ENCODE measurements at places on chromosomes 12 and 14.
A peak's percentile ranks its signal among the peaks of the same experiment; 100 is the strongest.

- no peak for DNase-seq
Measured at GRCh38 chr12:83161456-83161855, 474.8 kb downstream of the TMTC2 start.

DNA sequence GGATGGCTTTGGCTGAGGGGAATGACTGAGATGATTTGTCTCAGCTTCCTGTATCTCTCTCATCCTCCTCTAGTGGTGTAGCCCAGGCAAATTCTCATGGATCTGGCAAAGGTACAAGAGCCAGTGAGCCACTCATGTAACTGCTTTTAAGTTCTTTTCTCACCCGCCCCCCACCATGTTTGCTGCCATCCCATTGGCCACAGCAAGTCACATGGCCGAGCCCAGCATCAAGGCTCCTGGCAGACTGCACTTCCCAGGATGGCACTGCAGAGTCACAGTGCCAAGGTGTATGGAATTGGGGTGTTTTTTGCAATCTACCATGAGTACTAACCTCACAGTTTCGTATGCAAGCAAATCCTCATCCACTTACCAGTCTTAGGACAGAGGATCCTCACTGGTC, 50.9 kb downstream of the CHST11 start:
- no peak for DNase-seq

GRCh38 chr14:92755495-92755894, 7.1 kb upstream of the LGMN start:
- no peak for DNase-seq

- no peak for DNase-seq
Measured at GRCh38 chr12:93514853-93515252, 47.5 kb downstream of the MRPL42 start.

GRCh38 chr14:105168496-105168978, at the start of gene JAG2:
Gene JAG2 (minus strand): TSS chr14:105168776. CDS start chr14:105168420, 356 bp downstream.
- DNase-seq, result peak; percentile 54

DNA sequence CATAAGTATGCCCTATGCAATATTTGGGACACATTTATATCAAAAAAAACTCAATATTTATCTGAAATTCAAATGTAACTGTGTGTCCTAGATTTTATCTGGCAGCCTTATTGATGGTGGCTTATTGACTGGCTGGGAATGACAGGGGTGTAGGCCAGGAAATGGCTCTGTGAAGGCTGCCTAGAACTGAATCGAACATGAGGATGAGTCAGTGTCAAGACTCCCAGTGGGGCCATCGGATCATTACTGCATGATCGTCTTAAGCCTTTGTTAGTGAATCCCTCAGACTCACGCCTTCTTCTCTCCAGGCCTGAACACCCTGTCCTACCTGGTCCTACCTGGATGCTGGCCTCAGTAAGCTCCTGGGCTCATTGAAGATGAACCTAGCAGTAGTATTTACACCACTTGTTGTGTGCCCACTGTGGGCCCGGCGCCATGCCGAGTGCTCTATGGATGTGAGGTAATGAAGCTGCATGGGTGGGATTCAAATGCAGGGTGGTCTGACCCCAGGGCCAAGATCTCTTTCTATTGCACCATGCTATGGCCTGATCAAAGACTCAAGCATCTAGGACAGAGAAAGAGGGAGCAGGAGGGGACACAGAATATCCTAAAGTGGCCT, 21.0 kb upstream of the FAIM2 start:
- no peak for DNase-seq

GRCh38 chr14:61608245-61609165, 86.8 kb upstream of the HIF1A start:
- DNase-seq, result no peak

DNA sequence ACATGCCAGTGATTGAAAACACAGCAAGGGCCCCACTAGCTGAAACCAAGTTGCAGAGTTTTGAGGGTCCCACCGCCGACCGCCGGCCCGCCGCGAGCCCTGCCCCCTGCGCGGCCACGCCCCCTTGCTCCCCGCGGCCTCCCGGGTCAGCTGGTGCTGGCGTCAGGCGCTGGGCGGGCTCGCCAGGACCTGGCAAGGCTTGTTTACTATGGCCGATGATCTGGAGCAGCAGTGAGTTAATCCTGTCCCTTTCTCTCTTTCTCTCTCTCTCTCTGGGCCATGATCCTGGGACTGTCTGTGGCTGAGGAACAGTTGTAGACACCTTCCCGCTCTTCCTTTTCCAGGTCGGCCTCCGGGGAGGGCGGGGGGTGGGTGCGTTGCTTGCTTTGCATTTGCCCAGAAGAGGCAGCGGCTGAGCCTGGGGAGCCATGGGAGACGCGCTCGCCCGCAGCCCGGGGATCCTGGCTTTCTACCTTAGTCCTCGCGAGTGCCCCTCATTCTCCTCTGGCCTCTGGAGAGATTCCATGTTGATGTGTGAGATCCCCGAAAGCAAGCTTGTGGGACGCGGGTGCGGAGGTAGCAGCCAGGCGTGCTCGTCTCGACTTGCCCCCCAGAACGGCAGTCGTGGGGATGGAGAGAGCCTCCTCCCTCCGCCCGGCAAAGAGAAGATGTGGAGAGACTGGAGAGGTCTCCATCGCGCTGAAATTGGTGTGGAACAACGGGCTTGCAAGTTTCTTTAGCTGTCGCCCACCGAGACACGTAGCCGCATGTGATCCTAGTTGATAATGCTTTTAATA, at the start of gene ABHD4:
ABHD4 (plus strand) TSS at position 202 of the 797 bp plus-strand sequence; CDS start at position 209, 7 bp downstream.
- peak; percentile 41 for DNase-seq

DNA sequence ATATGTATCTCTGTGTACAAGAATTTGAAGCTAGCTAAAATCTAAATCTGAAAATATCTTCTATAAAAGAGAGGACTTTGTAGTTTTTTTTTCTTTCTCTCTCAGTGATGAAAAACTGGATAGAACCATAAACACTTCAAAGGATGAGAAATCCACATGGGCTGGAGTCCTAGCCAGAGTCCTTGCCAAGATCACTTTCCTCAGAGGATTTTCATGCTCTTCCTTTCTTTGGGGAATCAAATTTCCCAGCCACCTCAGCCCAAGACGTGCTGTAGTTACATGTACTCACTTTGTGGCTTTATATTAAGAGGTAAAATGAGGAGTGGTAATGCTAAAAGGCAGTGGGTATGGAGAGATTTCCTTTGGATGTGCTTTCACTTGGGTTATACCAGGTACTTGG, 110.3 kb downstream of the SLC38A1 start:
- DNase-seq, result no peak

- no peak for DNase-seq
Measured at GRCh38 chr12:113475451-113476175, 3.9 kb upstream of the LHX5 start.

DNA sequence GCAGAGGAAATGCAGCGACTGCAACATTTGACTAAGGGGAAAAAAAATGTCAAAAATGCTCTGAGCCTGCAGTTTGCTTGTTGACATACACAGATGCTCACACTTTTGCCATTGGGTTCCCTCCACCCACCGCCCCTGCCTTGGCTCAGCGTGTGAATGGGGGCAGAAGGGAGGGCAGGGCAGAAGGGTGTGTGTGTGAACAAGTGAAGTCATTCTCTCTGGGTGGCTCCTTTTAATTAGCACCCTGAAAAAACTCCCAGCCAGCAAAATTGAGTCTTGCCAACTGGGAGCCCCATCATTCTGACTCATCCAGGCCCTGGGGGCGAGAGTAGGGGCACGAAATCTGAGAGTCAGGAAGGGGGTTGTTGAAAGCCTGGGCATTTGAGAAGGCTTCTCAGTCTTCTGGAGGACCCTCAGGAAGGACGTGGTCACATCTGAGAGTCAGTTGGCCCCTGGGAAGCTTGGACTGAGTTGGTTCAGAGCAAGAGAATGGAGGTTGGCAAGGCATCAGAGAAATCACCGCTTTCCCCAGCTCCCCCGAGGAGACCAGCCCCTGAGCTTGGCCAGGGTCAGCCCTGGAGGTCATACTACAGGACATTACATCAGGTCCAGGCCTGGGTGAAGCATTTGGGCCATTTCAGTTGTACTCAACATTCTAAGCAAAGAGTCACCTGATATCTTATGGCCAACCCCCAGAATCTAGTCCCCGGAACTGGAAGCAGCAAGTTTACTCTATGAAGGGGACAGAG, 22.7 kb upstream of the KRT78 start:
- DNase-seq, result no peak

DNA sequence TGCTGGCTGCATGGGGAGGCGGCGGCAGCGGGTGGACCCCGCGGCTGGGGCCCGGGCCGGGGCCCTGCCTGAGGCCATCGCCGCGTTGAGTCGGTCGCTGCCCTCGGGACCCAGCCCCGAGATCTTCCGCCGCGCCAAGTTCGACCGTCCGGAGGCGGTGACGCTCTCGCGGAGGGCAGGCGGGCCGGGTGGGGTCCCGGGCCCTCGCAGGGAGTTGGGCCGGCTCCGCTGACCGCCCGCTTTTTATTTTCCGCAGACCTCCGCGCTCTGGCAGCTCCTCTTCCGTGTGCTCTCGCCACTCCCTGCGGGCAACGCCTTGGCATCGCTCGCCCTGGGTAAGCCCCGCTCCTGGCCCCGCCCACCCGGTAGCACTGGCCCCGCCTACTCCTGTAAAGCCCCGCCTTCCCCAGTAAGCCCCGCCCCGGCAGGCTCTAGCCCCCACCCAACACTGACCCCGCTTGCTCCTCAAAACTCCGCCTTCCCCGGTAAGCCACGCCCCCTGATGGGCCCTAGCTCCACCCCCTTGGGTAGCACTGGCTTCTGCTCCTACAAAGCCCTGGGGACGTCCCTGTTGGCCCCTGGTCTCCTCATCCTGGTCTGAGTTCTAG, 424 bp downstream of the TEDC1 start:
- DNase-seq, result peak; percentile 84

DNA sequence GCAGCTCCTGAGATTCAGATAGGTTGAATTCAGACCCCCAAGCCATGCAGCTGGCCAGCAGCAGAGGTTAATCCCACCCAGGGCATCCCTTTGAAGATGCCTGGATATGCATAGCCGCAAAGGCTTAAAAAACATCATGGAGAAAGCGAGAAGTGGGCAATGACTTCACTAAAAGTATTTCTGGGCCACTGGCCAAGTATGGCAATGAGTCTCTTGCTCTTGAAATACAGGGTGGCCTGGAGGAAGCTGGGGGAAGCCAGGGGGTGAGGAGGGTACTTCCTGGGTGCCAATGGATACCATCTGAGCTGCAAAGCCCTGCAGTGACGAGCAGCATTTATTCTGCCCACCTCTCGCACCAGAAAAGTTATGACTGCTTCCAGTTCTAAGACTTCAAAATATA, 539.3 kb upstream of the TBX3 start:
- no peak for DNase-seq

GRCh38 chr12:121581686-121582429, 1.0 kb upstream of the KDM2B start:
- DNase-seq, result no peak

- no peak for DNase-seq
Measured at GRCh38 chr12:124454735-124455134, 112.7 kb downstream of the NCOR2 start.

DNA sequence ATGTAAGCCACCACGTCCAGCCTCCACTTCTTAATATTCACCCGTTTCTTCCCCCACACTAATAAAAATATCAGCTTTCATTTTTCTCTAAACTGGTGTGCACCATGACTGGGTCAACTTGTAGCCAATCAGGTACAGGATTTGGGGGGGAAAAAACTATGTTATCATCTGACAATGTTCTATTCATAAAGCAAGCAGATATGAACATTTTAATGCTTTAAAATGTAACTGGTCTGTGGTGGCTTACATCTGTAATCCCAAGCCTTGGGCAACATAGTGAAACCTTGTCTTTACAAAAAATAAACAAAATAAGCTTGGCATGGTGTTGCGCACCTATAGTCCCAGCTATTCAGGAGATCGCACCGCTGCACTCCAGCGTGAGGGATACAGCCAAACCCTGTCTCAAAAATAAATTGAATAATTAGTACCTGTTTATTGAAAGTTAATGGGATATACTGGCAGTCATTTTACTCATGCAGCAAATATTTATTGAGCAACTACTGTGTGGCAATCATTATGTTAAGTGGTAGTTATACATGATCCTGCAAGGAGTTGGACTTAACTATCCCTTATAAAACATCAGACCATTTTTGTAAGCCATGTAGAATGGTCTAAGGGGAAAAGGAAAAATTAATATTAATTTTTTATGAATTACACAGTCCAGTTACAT, 15.3 kb upstream of the ITPR2 start:
- DNase-seq, result no peak

DNA sequence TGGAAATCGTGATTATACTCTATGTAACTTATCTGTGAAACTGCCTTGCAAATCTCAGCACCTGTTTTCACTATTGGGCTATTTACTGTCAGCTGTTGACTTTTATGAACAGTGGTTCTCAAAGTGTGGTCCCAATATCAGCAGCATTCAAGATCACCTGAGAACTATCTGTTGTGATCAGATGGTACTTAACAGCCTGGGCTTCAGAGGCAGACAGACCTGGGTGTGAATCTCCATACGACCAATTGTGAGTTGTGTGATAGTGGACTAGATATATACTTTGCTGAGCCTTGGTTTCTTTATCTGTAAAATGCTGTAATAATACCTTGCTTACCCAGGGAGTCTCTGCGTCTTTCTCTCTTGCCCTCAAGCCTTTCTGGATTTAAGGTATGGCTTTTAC, 105.1 kb downstream of the ERGIC2 start:
- DNase-seq, result no peak

GRCh38 chr12:114697243-114697716, 13.3 kb upstream of the TBX3 start:
- no peak for DNase-seq

GRCh38 chr14:97788364-97788763, 991.2 kb downstream of the VRK1 start:
- no peak for DNase-seq

- DNase-seq, result no peak
Measured at GRCh38 chr12:96445691-96446583, 43.4 kb upstream of the CFAP54 start.

- no peak for DNase-seq
Measured at GRCh38 chr12:16946704-16947103, 340.7 kb upstream of the LMO3 start.

GRCh38 chr12:84802161-84802560, 110.4 kb downstream of the SLC6A15 start:
- DNase-seq, result no peak

DNA sequence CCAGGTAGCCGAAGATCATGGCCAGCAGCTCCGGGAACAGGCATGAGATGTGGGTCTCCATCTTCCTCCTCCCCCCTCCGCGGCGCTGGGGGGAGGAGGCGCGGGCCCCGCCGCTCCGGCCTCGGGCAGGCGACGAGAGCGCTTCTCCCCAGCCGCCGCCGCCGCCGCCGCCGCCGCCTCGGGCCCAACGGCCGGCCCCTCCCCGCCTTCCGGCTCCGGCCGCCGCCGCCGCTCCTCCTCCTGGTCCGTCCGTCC, 448 bp downstream of the FBXL14 start:
- DNase-seq, result no peak

DNA sequence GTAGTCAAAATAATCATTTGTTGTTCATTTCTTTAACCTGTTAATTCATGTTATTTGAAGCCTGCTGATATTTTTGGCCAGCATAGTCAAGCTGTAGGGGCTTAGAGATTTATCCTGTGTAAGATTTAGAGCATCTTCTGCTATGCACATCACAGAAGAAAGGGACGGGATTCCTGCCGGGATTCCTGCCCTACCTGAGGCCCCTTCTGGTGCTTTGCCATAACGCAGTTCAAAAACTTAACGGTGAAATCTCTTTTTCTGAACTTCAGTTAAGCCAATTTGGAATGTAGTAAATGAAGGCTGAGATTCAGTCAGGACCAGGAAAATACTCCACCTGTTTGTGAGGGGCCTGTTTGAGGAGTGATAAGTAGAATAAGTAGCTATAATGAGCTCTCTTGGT, 50.7 kb upstream of the TMEM260 start:
- no peak for DNase-seq

Data from stimulated activated CD4-positive, alpha-beta T cell treated with anti-CD3 and anti-CD28 coated beads, Interleukin-12 subunit alpha, Interleukin-12 subunit beta, amount 100 ng/mL, for 4 hours (primary cell).